Activated T-helper 2 cell treated with anti-CD3 and anti-CD28 coated beads, Interferon-gamma antibody, Interleukin-2, Interleukin-4, amounts not matched to agents 10 μg/mL and 5 μg/mL and 100 μg/mL, durations not matched to agents 14 hours and 24 hours and 36 hours (primary cell): ENCODE measurements at places on chromosomes 12 and 14. TPM values are rescaled to one million over a fixed set of nuclear protein-coding genes. Genes with fewer than 3 reads are reported as not detected.

Gene TMEM132D
- total RNA-seq, result not detected in 2 replicates

DNA sequence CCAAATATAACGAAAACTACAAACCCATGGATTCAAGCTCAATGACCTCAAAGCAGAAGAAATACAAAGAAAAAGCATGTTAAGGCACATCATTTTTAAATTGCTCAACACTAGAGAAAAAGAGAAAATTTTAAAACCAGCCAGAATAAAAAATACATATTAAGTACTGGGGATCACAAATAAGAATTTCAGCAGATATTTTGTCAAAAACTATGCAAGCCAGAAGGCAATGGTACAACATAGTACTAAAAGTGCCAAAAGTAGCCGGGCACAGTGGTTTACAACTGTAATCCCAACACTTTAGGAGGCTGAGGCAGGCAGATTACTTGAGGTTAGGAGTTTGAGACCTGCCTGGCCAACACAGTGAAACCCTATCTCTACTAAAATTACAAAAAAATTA is 10.2 kb downstream of the SGPP1 start:
- H3K36me3 ChIP-seq, result peaks cover 59% of the 10 kb centered on the region
- H3K4me3 ChIP-seq, result no peak overlapping the region
- H3K27me3 ChIP-seq, result no peaks in the 10 kb centered on the region
- H3K27ac ChIP-seq, result no peak overlapping the region
- H3K4me1 ChIP-seq, result peaks cover 9% of the 10 kb centered on the region

- DNase-seq, result no peak
- H3K36me3 ChIP-seq, result no peaks in the 10 kb centered on the region
- H3K27me3 ChIP-seq, result no peaks in the 10 kb centered on the region
- H3K4me3 ChIP-seq, result no peak overlapping the region
- H3K27ac ChIP-seq, result no peak overlapping the region
Observed at GRCh38 chr12:24109381-24110039, 160.0 kb upstream of the SOX5 start.

Gene TPPP2
- not detected in 2 replicates for total RNA-seq

DNA sequence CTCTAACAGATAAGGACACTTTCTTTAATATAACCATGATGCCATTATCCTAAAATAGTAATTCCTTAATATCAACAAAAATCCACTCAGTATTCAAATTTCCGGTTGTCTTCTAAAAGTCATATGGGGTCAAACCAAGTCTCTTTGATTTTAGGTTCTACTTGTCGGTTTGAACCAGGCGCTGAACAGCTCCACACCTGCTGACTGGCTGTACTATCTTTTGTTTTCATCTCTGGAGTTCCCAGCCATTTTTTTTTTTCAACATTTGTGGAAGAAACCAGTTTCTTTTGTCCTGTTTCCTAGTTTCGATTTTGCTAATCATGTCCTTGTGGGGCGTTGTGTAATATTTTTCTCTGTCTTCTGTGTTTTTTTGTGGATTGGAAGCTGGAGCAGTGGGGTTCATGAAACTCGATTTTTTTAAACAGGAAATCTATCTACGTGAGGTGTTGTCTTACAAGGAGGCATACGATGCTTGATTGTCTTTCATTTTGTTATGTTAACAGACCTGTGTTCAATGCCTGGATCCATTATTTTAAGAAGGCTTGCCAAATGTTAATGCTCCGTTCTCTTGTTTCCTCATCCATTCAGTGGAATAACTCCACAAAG is 50.2 kb downstream of the FZD10 start:
- H3K4me1 ChIP-seq, result no peaks in the 10 kb centered on the region
- H3K27ac ChIP-seq, result no peak overlapping the region
- H3K27me3 ChIP-seq, result no peaks in the 10 kb centered on the region
- no peak overlapping the region for H3K4me3 ChIP-seq
- no peaks in the 10 kb centered on the region for H3K36me3 ChIP-seq
- DNase-seq, result no peak

DNA sequence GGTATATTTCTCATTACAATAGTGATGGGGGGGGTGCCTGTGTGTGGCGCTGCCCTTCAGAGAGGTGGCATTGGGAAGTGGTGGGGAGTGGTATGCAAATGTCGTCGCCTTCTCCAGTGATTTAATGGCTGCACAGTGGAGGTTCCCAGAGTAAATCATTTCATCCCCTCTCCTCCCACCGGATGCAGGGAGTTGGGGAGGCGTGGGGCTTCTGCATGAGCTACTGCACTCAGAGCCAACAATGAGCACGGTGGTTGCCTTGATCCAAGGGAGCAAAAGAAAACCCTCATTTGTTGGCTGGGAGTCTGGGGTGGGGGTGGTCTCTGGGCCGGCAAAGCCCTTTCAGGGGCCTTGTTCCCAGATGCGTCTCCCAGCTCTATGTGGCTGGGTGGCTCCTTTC is 124.3 kb downstream of the AACS start:
- no peak overlapping the region for H3K4me3 ChIP-seq
- peaks cover 71% of the 10 kb centered on the region for H3K27me3 ChIP-seq
- H3K27ac ChIP-seq, result no peak overlapping the region
- no peak for DNase-seq
- no peaks in the 10 kb centered on the region for H3K36me3 ChIP-seq
- no peaks in the 10 kb centered on the region for H3K4me1 ChIP-seq

Gene C1R
- total RNA-seq, result 1.5 and 2.5 TPM in 2 replicates

DNA sequence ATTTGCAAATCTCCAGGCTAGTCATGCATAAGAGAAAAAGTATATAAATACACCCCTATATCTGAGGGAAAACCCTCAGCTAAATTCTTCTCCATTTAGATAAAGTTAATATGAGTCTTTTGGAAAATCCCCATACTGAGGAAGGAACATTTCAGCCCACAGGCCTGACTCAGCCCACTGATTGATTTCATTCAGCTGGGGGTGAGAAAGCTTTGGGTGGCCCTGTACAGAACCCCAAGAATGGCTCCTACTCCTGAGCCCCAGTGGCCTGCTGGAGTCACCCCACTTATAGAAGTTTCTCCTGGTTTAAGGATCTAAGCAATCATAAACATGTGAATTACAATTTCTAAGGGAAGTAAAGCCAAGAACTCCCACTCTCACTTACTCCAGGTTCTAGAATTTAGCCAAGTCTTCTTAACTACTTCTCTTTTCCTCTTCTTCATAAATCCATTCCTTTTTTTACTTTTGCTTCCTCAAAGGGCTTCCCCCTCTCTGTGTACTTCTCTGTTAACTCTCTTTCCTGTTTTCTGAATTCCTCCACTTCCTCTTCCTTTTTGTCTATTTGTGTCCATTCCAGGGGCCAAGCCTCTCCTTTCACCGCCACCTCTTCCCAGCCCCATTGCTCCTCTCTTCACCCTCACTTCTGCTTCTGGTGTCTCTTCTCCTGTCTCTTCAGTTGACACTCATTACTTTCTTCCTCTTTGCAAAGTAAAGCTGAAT is 21.0 kb downstream of the RTN1 start:
- H3K4me3 ChIP-seq, result no peak overlapping the region
- H3K27me3 ChIP-seq, result no peaks in the 10 kb centered on the region
- H3K4me1 ChIP-seq, result no peaks in the 10 kb centered on the region
- no peak overlapping the region for H3K27ac ChIP-seq
- H3K36me3 ChIP-seq, result no peaks in the 10 kb centered on the region

- H3K4me1 ChIP-seq, result no peaks in the 10 kb centered on the region
- no peak overlapping the region for H3K4me3 ChIP-seq
- no peaks in the 10 kb centered on the region for H3K27me3 ChIP-seq
- H3K36me3 ChIP-seq, result no peaks in the 10 kb centered on the region
- no peak for DNase-seq
- H3K27ac ChIP-seq, result no peak overlapping the region
Observed at GRCh38 chr14:20434701-20435581, 1.0 kb downstream of the KLHL33 start.

DNA sequence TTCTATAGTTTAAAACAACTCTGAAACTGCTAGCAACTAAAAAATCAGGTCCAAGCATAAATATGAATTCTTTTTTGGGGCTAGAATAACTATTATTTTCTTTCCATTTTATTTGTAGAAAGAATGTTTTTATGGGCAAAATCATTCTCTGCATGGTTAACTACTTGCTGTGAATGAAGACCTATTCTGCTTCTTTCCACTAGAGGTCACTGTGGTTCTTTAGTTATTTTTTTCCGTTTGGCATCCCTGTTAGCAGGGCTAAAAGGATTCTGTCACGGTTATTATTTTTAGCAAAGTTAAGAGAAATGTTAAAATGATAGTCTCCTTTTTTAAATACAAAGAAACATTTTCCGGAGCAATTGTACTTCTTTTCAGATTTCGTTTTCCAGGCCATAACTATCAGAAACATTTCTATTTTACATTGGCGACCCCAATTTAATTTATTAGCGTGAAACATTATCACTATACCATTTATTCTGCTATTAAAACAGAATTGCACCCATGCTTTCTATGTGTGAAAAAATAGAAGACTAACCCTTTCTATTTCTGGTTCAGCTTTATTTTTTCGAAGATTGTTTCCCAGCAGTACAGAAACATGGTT is 404.8 kb downstream of the ATP23 start:
- peaks cover 1% of the 10 kb centered on the region for H3K27me3 ChIP-seq
- no peak for DNase-seq
- H3K4me3 ChIP-seq, result no peak overlapping the region
- no peaks in the 10 kb centered on the region for H3K4me1 ChIP-seq

DNA sequence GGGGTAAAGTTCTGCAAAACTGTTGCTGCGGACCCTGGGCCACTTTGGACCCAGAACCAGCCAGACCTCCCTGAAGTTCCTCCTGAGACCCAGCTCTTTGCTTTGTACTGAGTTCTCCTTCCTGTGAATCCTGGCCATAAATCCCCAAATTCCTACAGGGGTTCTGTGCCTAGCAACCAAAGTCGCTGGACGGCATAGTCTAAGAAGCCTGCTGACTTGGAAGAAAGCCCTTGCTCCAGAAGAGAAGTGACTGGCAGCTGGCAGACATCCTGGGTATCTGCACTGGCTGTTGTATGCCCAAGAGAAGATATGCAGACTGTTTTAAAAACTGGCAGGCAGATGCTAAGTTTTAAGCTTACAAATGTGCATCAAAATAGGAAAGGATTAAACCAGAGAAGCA is 99.9 kb upstream of the SLC24A4 start:
- H3K27me3 ChIP-seq, result peaks cover 16% of the 10 kb centered on the region
- no peak for DNase-seq

DNA sequence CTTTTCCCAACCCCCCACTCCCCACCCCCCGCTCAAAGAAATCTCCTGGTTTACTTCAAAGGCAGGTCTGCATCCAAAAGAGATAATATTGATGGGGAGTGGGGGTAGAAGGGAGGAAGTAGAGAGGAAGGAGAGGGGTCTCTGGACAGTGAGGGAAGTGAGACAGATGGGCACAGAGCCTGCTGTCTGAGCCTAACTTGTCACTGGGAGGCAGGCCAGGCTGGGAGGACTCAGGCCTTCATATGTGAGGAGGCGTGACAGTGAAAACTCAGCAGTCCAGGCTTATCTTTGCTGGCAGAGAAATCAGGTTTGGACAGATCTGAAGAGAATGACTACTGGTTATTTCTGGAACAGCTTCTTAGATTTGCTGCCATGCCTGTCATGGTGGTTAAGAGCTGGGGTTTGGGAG is 192.3 kb downstream of the NUAK1 start:
- H3K36me3 ChIP-seq, result no peaks in the 10 kb centered on the region
- no peak overlapping the region for H3K4me3 ChIP-seq
- no peaks in the 10 kb centered on the region for H3K27me3 ChIP-seq
- H3K4me1 ChIP-seq, result no peaks in the 10 kb centered on the region
- H3K27ac ChIP-seq, result no peak overlapping the region

DNA sequence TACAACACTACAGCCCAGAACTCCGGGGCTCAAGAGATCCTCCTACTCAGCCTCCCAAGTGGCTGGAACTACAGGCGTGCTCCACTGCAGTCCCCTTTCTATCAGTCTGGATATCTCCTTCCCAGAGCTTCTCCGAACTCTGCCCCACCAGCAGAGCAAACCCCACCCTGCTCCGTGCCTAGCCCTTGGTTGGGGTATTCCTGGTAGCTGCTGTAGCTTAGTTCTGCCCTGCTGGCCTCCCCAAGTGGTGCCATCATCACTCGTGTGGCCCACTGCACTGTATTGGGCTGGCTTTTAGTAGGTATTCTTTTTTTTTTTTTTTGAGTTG is 9.5 kb downstream of the HSP90AA1 start:
- H3K4me1 ChIP-seq, result peaks cover 10% of the 10 kb centered on the region
- H3K36me3 ChIP-seq, result peaks cover 51% of the 10 kb centered on the region
- DNase-seq, result no peak
- no peaks in the 10 kb centered on the region for H3K27me3 ChIP-seq
- H3K4me3 ChIP-seq, result no peak overlapping the region
- no peak overlapping the region for H3K27ac ChIP-seq

GRCh38 chr14:69873877-69874780 is 5.1 kb upstream of the SMOC1 start:
- H3K27ac ChIP-seq, result no peak overlapping the region
- no peak overlapping the region for H3K4me3 ChIP-seq
- peaks cover 36% of the 10 kb centered on the region for H3K27me3 ChIP-seq
- no peak for DNase-seq
- H3K36me3 ChIP-seq, result no peaks in the 10 kb centered on the region

- no peaks in the 10 kb centered on the region for H3K4me1 ChIP-seq
- no peak overlapping the region for H3K4me3 ChIP-seq
- peaks cover 60% of the 10 kb centered on the region for H3K27me3 ChIP-seq
- no peak overlapping the region for H3K27ac ChIP-seq
- peaks cover 6% of the 10 kb centered on the region for H3K36me3 ChIP-seq
- DNase-seq, result no peak
Observed at GRCh38 chr12:27511031-27511722, 12.8 kb upstream of the PPFIBP1 start.

DNA sequence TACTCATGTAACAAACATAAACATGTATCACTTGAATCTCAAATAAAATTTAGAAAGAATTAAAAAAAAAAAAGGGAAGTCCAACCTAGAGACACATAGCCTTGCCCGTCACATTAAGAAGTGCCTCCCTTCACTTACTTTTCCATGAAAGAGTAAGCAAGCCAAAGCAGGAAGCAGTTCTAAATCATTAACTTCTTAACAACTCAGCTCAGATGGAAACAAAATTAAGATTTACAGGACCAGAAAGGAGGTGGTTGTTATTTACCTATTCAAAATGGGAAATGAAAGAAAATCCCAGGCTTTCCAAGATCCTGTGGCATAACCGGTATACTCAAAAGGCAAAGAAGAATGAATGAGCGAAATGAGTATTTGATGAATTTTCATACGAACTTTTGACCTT is 258.6 kb upstream of the DCN start:
- no peak overlapping the region for H3K4me3 ChIP-seq
- peaks cover 3% of the 10 kb centered on the region for H3K4me1 ChIP-seq
- no peaks in the 10 kb centered on the region for H3K36me3 ChIP-seq
- H3K27ac ChIP-seq, result no peak overlapping the region

GRCh38 chr12:119354172-119354571 is 19.6 kb downstream of the CCDC60 start:
- no peaks in the 10 kb centered on the region for H3K27me3 ChIP-seq
- no peaks in the 10 kb centered on the region for H3K36me3 ChIP-seq
- H3K27ac ChIP-seq, result no peak overlapping the region
- H3K4me1 ChIP-seq, result no peaks in the 10 kb centered on the region
- DNase-seq, result no peak
- H3K4me3 ChIP-seq, result no peak overlapping the region

GRCh38 chr14:95134304-95134933 is 22.9 kb downstream of the DICER1 start:
- H3K27ac ChIP-seq, result no peak overlapping the region
- DNase-seq, result no peak
- no peak overlapping the region for H3K4me3 ChIP-seq
- peaks cover 14% of the 10 kb centered on the region for H3K4me1 ChIP-seq

Gene CLEC2A
- total RNA-seq, result not detected in 2 replicates

- H3K36me3 ChIP-seq, result no peaks in the 10 kb centered on the region
- H3K27me3 ChIP-seq, result no peaks in the 10 kb centered on the region
- no peak overlapping the region for H3K27ac ChIP-seq
- H3K4me3 ChIP-seq, result no peak overlapping the region
- no peaks in the 10 kb centered on the region for H3K4me1 ChIP-seq
Observed at GRCh38 chr14:36818246-36818645, 156.6 kb downstream of the PAX9 start.

Gene CCDC88C
- 95.3 and 100 TPM in 2 replicates for total RNA-seq

GRCh38 chr14:93306812-93307211 is 26.0 kb downstream of the BTBD7 start:
- H3K27ac ChIP-seq, result no peak overlapping the region
- no peak overlapping the region for H3K4me3 ChIP-seq
- no peaks in the 10 kb centered on the region for H3K36me3 ChIP-seq
- no peak for DNase-seq
- H3K27me3 ChIP-seq, result no peaks in the 10 kb centered on the region
